ENCODE measurements at places on chromosomes 11 and 22. TPM values are rescaled to one million over a fixed set of nuclear protein-coding genes. Genes with fewer than 3 reads are reported as not detected.

DNA sequence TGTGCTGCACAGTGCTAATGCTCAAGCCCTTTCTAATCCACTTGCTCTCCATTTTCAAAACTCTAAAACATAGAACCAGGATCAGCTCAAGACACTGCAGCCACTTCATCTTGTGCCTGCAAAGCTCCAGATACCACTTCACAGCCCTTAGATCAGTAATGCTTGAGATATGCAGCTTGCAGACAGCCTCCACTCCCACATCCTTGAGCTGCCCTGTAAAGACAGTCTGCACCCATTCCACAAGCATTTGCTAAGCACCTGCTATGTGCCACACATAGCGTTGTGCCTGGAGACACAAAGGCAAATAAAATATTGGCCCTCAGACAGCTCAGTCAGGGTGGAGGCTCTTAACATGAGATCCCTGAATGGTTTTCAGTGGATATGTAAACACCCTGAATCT is 192.5 kb upstream of the SNX19 start:
- DNase-seq, result no peak

- DNase-seq, result no peak
These were observed 25.4 kb downstream of the TRIM44 start for GRCh38 chr11:35688023-35688422.

- DNase-seq, result no peak
These were observed 29.9 kb upstream of the CSNK2A3 start for GRCh38 chr11:11382858-11383532.

- no peak for DNase-seq
These were observed 751 bp downstream of the MS4A10 start for GRCh38 chr11:60785806-60786361.

GRCh38 chr22:28969401-28970168 is 86.2 kb downstream of the ZNRF3 start:
- DNase-seq, result peak; percentile 59

DNA sequence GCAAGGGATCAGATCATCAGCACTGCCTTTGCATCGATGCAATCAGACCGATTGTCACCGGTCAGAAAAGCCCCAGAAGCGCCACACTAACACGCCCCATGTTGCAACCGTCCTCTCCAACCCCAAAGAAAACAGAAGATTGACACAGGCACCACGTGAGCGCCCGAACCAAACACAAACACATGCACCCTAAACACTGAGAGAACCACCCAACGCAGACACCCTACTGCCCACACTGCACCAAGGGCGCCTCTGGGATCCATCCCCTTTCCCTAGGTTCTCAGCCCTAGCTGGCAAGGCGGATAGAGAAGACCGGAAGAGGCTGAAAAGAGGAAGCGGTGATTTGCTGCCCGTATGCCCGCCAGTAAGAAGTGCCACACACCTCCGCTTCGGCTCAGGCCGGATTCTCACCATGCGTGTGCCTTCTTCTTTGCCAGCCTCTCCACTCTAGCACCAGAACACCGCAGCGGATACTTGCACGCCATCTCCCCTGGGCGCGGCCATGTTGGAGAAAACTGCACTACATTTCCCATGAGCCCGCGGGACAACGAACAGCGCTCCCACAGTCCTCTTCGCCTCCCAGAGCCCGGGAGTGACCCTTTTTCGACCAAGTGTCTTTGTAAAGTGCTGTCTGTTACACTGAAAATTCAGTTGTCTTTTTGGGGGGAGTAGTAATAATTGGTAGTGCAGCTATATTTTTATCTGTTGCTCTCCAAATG is at the start of gene ALKBH8:
Gene ALKBH8, minus strand, starts transcription at position 517 of the 719 bp plus-strand sequence. CDS start 4,842 bp downstream, outside the sequence.
- peak; percentile 80 for DNase-seq

DNA sequence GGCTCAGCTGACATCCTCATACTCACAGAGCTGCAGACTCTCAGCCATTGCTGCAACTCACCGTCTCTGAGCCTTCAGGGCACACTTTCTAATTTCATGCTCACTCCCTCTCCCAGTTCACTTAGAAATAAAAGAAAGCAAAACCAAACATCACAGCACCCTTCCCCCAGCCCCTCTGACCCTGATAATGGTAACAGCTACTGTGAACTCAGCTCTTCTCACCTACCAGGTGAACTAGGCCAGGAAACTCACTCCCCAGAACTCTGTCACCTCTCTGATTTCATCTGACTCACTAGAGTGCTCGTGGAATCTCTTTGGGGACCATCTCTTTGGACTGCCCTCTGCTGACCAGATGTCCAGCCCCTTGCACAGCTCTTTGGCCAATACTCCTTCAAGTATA is 14.5 kb upstream of the PARVA start:
- DNase-seq, result no peak

The RAG2 gene
- not detected for total RNA-seq

DNA sequence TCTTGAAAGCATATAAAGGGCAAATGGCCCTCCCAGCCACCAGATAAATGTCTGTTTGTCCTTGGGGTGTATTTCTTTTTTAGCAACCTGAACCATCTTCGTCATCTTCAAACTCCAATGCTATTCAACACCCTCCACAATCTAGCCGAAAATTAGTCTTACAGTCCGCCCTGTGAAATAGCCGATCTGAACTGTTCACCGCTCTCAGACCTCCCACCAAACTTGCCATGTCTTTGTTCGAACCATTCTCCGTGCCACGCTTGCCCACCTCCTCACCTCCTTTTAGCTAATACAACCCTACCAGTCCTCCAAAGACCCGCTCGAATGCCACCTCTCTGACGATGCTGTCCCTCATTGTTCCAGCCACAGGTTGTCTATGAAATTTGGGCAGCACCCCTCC is 46.0 kb downstream of the SC5D start:
- no peak for DNase-seq

DNA sequence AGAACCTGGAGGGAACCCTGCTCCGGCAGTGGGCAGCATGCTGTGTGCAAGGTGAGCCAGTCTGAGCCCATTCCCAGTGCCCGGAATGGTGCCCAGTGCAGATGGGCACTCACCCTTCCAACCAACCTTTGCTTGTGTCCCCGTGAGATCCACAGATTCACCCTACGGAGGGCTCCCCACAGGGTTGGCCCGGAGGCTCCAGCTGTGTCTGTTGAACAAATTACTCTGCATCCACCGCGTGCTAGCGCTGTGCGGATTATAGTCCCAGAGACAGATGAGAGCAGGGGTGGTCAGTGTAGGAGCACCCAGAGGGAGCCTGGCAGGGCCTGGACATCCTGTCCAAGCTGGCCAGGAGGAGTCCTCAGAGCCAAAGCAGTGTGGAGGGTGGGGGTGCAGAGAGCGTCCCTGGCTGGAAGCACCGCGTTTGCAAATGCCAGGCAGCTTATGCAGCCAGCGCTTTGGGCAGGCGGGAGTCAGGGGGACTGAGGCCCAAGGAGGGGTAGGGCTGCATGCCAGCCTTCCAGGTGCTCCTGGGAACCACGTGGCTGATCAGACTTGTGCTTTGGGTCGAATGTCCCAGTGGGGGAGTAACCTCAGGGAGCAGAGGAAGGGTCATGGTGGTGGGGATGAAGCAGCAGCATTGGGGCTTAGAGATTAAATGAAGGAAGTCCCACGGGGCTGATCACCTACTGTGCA is 80.5 kb downstream of the KCNQ1 start:
- peak; percentile 32 for DNase-seq

DNA sequence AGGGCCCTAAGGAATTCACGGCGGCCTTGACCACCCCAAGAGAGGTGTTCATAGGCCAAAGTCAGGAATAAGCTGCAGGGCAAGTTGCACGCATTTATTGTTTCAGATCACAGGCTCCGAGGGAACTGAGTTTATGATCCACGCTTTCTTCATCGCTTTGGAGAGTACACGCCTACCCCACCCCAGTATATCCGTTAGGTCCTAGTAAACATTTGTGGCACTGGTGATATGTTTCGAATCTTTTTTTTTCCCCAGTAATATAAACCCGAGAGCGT is 805 bp downstream of the GANAB start:
- DNase-seq, result no peak

DNA sequence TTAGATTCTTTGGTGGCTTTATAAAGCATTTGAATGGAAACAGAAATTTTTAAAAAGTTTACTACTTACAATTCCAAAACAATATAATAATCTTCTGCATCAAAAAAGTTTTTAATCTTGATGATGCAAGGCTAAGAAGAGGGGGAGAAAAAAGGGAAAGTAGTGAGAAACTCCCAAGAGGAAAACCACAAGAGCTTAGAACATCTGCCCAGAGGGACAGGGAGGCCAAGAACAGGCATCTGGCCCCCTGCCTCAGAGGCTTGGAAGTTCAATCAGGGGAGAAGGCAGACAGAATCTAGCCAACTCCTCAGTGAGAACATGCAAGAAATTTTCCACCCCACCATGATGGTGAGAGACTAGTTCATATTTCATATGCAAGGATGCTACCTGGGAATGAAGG is 23.8 kb upstream of the TTC28 start:
- DNase-seq, result no peak

DNA sequence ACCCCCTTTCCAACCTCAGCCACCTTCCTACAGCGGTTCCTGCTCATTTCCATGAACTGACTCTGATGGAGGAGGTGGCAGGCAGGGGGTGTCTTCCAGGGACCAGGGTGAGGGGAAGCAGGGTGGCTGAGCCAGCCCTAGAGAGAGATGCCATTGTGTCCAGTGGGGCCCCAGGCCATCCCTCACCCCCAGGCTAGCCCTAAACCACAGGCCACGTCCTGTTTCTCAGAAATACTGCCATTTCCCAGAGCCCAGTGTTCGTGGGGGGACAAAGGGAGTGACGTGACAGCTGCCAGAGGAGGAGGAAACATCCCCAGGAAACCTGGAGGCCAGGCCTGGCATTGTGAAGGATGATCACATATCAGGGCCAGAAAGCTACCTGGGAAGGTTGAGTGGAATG is 39.5 kb downstream of the CHRDL2 start:
- no peak for DNase-seq

GRCh38 chr11:13039126-13039525 is 30.0 kb downstream of the RASSF10 start:
- no peak for DNase-seq

GRCh38 chr11:7436657-7437056 is 48.6 kb upstream of the OLFML1 start:
- no peak for DNase-seq

DNA sequence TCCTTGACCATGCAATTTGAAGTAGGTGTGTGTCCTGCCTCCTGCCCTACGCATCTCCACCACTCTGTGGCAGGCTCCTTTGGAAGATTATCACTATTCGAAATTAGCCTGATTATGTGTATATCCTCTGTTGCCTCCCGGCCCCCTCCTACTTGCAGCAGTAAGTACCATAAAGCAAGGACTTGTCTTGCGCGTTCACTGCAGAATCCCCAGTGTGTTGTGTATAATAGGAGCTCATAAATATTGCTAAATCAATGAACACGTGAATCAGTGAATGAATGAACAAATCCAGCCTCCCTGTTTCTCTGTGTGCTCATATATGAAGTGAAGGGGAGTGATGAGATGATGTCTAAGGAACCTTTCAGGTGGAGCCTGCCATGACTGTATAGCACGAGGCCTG is 210.7 kb downstream of the DBX1 start:
- no peak for DNase-seq

DNA sequence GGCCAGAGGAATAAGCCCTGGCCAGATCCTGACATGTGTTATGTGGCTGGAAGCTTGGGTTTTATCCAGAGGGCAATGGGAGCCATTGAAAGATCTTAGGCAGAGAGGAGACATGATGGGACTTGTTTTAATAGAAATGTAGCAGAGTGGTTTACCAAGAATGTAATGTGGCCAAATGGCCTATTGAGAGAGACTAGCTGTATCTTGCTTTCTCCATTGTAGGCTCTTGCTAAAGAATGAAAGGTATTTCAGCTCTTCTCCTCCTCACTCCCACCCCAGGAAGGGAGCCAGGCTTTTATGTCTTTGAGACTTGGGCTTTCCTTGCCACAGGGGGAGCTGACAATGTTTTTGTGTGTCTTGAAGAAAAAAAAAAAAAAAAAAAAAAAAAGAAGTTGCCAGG is 82.3 kb downstream of the TRIM29 start:
- no peak for DNase-seq

The DDTL gene
- total RNA-seq, result not detected

The CLTCL1 gene
- 6.4 TPM for total RNA-seq

DNA sequence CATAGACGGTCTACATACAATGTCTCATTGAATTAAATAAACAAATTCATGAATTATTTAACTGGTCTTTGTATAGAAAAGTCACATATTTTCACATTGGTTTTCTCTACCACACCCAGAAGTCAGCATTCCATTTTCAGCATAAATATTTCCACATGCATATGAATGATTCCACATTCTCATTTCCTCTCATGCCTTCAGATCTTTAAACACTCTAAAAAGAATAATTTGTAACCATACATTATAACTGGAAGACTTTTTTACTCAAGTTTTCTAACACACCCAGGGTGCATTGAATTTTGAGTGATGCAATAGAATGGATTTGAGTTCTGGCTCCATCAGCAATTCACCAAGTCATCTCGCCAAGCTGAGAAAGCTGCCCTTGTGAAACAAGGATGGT is 501.8 kb upstream of the TENM4 start:
- no peak for DNase-seq

GRCh38 chr22:49372111-49372529 is 455.6 kb downstream of the BRD1 start:
- DNase-seq, result no peak

DNA sequence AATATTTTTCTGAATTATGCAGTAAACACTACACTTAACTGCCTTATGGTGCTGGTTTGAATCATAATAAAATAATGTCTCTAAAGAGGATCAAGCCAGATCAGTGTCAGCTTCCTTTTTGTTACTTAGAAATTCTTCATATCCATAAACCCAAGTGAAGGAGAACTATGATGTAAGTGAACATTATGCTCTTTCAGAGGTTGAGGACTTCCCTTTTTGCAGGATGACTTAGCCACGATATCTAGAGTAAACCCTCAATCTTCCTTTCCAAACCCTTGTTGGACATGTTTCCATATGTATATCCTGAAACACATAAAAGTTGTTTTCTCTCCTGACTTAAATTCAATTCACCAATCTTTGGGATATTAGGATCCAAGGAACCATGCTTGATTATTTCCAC is 19.1 kb downstream of the OR8D1 start:
- no peak for DNase-seq

- no peak for DNase-seq
These were observed 692.5 kb downstream of the KCNA4 start for GRCh38 chr11:29324328-29324727.

- DNase-seq, result no peak
These were observed 596.6 kb downstream of the METTL15 start for GRCh38 chr11:28704801-28705200.

- DNase-seq, result peak; percentile 46
These were observed 26.9 kb upstream of the GRAMD4 start for GRCh38 chr22:46593211-46593681.

The PYGM gene
- total RNA-seq, result 0.51 TPM

DNA sequence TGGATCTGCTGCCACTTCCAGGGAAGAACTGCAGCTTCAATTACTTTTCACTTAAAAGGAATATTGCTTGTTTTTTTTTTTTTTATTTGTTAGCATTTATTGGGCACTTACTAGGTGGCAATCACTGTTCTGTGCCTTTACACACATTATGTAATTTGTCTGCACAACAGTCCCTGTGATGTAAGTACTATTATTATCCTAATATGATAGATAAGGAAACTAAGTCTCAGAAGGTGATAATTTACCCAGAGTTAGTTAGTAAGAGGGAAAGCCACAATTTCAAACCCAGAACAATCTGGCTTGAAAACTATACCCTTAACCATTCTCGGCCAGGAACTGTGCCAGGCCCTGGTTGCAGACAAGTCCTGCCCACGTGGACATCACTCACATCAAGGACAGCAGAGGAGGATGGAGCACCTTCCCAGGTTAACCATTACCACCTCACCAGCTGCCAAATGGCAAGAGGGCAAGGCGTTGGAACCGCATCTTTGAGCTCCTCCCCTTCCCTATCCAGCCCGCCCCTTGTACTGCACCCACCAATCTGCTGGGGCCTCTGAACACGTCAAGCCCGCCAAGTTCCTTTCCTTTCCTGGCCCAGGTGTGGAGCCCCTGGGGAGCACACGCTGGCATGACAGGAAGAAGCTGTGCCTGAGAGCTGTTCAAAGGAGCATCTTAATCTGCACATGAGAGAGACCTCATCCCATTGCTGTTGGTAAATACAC is 78.4 kb downstream of the NAV2 start:
- DNase-seq, result peak; percentile 91

Measured in right lobe of liver (tissue), 6 donors.